Left ventricle myocardium superior (tissue), 1 donor: ENCODE measurements at places on chromosomes 3 and 15. TPM values are rescaled to one million over a fixed set of nuclear protein-coding genes. Genes with fewer than 3 reads are reported as not detected.

COL8A1 gene
- 12.0 TPM for total RNA-seq

ADAMTS17 gene
- total RNA-seq = 2.9 TPM

ZNF80 gene
- total RNA-seq = not detected

GOLGA8B gene
- 10.3 TPM for total RNA-seq

SEMA6D gene
- total RNA-seq = 19.7 TPM

MORC1 gene
- total RNA-seq = not detected

ENTPD3 gene
- total RNA-seq = 0.12 TPM

ALDH1A3 gene
- 6.8 TPM for total RNA-seq

SMCO1 gene
- 110 TPM for total RNA-seq

GOLGA6L4 gene
- total RNA-seq = 0.50 TPM

ANKRD63 gene
- 1.0 TPM for total RNA-seq

GOLGA8J gene
- total RNA-seq = not detected

ARRDC4 gene
- total RNA-seq = 15.8 TPM

LRRIQ4 gene
- total RNA-seq = not detected

CNTN4 gene
- 3.2 TPM for total RNA-seq

ATP8B4 gene
- 3.1 TPM for total RNA-seq

CGGBP1 gene
- 44.1 TPM for total RNA-seq

DISP2 gene
- 5.2 TPM for total RNA-seq

PFKFB4 gene
- 2.2 TPM for total RNA-seq

CCK gene
- not detected for total RNA-seq

RASL12 gene
- total RNA-seq = 18.9 TPM

FANCD2OS gene
- total RNA-seq = not detected

B3GNT5 gene
- total RNA-seq = 2.1 TPM

PIERCE2 gene
- total RNA-seq = 7.2 TPM

TSEN2 gene
- total RNA-seq = 23.1 TPM

OR5K2 gene
- total RNA-seq = not detected

GASK1A gene
- 0.59 TPM for total RNA-seq

PARP9 gene
- 11.8 TPM for total RNA-seq

C3orf49 gene
- not detected for total RNA-seq

COLQ gene
- 0.99 TPM for total RNA-seq

PIGB gene
- total RNA-seq = 4.2 TPM

SLC15A2 gene
- 6.8 TPM for total RNA-seq

HRH1 gene
- total RNA-seq = 1.4 TPM

RTP1 gene
- total RNA-seq = not detected

UNC13C gene
- 0.07 TPM for total RNA-seq
